ENCODE measurements at places on chromosomes 12 and 14.

DNA sequence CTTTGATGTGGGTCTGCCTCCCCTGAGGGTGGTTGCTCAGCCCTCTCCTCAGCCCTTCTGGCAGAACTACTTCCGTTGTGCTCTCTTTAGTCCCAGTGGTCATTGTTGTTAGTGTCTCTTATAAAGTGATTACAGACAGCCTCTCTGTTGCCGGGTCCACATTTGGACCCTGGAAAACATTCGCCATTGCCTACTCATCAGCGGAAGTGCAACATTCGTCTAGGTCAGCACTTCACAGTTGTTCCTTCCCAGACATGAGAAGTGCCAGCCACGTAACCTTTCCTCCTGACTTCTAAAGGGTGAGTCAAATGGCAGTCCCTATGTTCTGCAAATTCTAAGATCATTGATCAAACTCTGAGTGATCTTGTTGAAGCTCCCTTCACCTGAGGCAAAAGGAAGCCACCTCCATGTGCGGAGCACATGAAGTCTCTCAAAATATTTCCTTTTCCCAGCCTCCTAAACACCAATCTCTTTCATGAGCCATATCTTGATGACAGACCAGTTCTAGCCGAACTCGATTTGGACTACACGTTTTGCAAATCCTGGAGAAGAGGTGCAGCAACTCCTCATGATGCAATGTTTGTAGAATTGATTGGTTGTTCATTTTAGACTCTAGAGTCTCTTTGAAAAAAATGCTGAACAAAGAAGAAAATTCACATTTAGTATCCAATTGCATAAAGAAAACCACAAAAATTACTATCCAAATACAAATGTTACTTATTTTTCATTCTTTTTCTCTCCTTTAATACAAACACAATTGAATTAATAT, 163.8 kb downstream of the RPL10L start:
- no peak for ATAC-seq

DNA sequence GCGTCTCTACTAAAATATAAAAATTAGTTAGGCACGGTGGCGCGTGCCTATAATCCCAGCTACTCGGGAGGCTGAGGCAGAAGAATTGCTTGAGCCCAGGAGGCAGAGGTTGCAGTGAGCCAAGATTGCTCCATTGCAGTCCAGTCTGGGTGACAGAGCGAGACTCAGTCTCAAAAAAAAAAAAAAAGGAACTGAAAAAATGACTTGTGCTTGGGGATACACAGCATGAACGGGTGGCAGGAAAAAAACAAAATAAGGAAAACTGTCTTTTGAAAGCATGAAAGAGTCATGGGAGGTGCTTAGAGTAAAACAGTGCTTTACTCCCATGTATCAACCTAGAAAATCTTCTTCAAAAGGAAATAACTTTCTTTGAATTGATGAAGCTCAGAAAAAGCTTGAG, 80.8 kb downstream of the TMTC1 start:
- no peak for ATAC-seq

GRCh38 chr12:12531194-12531593, 31.5 kb downstream of the DUSP16 start:
- ATAC-seq = no peak

GRCh38 chr14:90999299-90999698, 61.1 kb downstream of the RPS6KA5 start:
- ATAC-seq = no peak

DNA sequence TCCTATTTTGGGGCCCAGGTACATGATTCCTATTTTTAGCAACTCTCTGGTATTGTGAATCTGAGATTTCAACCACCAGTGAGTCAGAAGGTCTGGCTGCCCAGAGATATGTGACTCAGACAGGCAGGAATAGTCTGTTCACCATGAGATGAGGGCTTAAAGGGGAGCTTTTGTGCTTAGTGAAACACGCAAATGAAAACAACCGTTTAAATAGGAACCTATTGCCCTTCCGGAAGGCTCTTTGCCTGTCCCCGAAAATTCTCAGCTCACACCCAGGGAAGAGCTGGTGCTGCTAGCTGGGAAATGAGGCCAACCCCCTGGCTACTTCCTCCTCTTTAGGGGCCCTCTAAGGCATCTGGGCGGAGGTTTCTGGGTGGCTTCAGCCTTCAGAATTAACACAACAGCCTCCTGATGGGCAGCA, 283.6 kb downstream of the CACNA1C start:
- peak; percentile 89 for ATAC-seq

DNA sequence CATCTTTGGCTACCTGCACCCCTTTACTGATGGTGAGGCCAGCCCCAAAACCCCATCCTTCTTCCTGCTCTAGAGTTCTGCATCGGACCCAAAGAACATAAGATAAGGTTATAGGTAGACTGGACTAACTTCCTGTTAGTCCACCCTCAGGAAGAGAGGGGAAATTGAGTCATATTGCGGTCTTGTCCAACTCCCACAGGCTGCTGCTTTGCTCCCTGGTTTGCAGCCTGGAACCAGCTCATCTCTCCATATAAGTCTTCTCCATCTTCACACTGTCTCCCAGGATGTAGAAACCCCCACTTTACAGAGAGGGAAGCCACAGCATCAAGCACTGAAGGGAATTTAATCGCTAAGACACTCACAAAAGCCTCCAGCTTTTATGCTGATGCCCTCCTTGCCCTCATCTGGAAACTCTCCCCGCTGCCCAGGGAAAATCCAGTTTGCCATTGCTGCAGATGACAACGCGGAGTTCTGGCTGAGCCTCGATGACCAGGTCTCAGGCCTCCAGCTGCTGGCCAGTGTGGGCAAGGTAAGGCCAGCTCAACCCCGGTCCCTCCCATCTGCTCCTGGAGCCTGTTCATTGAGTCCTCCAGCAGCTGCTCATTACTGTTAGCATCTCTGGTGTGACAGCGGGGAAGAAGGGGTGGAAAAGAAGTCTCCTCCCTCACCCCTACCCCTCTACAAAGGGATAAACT, 85.3 kb downstream of the B4GALNT3 start:
- ATAC-seq = no peak

DNA sequence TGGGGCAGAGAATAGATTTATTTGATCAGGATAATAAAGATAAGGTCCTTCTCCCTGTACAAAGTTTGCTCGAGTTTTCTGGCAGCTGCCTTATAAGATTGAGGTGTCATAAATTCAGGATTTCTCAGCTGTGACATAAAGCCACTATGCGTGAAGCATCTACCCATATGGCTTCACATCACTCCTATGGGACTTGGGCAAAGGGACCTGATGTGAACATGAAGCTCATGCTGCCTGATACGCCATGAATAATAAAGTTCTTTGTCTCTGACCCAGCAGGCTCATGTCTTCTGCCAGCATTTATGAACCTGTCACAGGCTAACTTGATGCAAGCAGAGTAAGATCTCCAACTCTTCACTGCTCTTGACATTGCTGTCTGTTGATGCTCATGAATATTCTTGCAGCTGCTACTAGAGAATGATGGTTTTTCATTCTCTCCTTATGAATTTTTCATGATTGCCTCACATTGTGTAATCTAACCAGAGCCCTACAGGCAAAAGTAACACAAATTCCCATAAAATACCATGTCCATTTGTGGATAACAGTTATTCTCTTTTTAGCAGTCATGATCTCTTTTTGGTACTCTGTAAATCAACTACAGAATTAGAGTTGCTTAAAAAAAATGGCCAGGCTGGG, 49.0 kb upstream of the CPNE8 start:
- ATAC-seq = no peak

- ATAC-seq = no peak
Observed at GRCh38 chr12:121282072-121282742, 14.3 kb downstream of the CAMKK2 start.

GRCh38 chr12:109573914-109574244, 285 bp downstream of the MVK start:
- ATAC-seq = no peak

DNA sequence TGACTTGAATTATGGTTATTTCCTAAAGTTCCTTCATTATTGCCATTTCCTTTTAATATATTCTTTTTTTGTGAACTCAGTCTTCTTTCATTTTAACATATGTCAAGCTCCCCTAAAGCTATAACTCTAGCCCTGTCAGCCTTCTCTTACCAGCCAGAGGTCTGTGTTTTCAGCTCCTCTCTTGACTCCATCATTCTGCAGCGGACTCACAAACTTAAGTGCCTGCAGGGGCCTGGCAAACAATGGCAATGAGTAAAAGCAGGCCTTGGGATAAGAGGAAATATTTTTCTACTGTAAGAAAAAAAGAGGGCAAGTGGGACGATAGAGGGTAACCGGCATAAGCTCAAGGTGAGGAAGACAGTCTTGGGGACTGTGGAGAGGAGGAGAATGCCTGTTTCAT, 424.5 kb upstream of the RGS6 start:
- no peak for ATAC-seq

DNA sequence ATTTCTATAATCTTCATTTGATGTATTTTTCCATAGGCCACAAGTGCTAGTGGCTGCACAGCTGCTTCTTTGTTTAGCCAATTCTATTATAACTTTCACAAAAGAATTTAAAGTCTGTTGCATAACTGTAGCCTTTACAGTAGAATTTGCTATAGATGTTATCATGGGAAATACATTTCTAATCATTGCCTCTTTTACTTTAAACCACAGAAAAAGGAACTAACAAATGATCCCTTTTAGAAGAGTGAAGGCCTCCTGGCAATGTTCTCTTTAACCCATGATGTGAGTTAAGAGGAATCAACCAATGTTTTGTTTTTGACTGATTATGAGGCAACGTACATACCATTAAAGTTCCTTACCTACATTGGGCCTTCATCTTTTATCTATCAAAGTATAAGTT, 68.8 kb downstream of the RPL10L start:
- ATAC-seq = no peak

DNA sequence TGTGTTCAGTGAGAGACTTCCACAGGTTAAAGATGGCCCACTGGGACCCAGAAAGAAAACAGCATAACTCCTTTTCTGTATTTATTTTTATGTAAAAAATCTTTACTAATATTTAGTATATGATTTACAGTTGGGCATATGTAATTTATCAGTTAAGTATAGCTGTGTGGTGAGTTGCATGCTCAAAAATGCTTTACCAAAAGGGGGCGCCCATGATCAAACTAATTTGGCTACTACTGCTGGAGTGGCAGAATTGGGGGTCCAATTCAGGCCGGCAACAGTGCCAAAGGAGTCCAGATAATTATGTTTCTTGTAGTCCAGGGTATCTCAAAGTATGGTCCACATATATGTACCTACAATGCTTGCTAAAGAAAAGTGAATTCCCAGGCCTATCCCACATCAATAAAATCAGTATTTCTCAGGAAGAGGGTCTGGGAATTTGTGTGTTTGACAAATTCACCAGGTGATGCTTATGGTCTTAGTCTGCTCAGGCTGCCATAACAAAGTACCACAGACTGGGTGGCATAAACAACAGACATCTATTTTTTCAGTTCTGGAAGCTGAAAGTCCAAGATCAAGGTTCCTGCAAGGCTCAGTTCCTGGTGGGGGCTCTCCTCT, 152.0 kb downstream of the KTN1 start:
- ATAC-seq = no peak

DNA sequence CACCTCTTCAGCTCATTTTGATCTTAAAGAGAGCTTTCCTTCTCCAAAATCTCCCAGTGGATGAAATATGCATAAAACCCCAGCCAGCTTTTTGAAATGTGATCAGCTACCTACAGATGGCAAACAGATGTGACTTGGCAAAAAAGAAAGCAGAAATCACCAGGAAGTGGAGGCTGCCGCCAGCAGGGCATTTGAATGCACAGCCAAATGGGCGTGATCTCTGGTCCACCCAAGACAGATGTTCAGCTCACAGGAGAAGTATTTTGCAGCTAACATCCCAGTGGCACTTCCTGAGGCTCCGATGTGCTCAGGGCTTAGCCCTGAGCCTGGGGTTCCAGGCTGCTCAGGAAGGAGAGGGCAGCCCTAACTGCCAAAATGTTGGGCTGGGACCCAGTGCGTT, 78.3 kb downstream of the LGMN start:
- no peak for ATAC-seq

DNA sequence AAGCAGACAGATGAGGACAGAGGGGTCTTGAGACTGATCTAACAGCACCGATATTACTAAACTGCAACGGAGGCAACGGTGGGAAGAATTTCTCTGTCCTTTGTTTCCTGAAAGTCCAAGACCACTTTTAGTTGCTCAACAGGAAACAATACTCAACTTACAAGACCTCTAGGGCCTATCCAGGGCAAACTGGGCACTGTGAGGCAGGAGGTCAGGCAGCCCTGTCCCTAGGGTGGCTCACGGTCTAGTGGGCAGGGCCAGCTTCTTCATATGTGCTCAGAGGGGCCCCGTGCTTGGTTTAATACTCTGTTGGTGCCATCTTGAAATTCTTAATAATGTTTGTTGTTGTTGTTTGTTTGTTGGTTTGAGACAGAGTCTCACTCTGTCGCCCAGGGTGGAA, 14.2 kb downstream of the SSH1 start:
- ATAC-seq = no peak

DNA sequence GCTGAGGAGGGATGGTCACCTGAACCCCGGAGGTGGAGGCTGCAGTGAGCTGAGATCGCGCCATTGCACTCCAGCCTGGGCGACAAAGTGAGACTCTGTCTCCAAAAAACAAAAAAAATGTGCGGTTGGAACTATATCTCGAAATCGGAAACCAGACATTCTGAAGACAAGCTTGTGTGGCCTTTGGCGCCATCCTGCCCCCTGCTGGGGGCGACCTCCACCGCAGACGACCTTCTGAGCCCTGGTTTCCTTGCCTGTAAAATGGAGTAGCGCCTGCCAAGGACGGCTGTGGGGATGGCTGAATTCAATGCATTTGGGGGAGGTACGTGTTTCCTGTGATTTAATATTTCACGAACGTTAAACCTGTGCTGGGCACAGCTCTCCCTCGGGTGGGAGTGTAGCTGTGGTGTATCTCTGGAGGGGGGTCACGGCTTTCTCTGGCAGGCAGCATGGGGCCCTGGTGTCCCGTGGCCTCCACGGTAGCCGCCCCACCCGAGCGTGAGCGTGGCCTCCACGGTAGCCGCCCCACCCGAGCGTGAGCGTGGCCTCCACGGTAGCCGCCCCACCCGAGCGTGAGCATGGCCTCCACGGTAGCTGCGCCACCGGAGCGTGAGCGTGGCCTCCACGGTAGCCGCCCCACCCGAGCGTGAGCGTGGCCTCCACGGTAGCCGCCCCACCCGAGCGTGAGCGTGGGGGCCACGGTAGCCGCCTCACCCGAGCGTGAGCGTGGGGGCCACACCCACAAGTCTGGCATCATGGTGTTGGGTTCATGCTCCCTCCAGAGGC, 55.3 kb downstream of the LRCOL1 start:
- no peak for ATAC-seq

Measured in motor neuron (in vitro differentiated cells).